Left colon (tissue), 2 donors: ENCODE measurements at places on chromosomes 3 and 15.

GRCh38 chr3:189490337-189490736, 140.9 kb upstream of the TP63 start:
- no peak for DNase-seq

- no peak for DNase-seq
Measured at GRCh38 chr3:125194849-125195601, 17.5 kb downstream of the SLC12A8 start.

GRCh38 chr3:78690766-78691165, 1077.0 kb downstream of the ROBO1 start:
- DNase-seq, result no peak

GRCh38 chr3:12489832-12490231, 5.6 kb downstream of the TSEN2 start:
- DNase-seq, result no peak

DNA sequence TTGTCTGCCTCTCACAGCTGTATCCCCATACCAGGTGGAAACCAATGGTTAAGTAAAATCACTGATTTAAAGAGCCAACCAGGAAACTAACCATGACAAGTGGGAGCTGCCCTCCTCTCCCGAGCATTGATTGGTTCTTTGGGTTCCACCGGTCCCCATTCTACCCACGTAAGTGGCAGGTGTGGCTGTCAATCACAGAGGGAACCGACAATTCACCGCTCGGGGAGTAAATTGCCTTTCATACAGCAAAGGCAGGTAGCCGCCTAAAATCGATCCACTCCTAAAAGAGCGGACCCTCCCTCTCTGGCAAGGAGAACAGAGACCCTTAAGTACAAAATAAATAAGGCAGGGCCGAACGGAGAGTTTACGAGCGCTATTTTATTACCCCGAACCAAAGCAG, 1.2 kb downstream of the ERC2 start:
- DNase-seq, result peak; percentile 81

DNA sequence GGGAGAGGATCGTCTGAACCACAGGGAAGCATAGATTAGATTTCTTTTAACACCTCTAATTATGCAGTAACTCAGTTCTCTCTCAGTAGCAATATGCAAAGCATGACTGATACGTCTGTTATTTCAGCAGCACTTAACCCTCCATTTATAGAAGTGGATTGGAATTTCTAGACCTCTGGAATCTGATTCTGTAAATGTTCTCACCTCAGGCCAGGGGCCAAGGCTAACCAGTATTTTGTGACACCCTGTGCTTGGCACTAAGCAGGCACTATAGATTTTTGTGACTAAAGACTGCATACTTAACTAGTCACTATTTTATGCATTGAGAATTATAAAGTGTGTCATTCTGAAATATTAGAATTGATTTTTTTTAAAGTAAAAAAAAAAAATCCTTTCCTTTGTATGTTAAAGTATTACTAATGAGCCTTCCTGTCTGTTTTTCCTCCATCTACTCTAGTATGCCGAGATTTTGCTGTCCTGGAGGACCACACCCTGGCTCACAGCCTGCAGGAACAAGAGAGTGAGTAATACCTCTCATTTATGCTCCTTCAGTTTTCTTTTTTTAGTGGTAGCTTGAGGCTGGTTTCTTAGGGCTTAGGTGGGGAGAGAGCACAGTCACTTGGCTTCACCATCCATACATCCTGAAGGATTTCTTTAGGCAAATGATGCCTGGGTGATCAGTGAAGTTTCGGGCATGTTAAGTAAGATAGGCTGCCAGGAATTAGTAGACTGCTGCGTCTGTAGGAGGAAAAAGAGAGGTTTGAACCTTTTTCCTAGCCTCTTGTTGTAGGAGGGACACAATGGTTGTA, 26.5 kb upstream of the UTS2B start:
- no peak for DNase-seq

- DNase-seq, result no peak
Measured at GRCh38 chr3:71393745-71394144, 189.8 kb downstream of the FOXP1 start.

DNA sequence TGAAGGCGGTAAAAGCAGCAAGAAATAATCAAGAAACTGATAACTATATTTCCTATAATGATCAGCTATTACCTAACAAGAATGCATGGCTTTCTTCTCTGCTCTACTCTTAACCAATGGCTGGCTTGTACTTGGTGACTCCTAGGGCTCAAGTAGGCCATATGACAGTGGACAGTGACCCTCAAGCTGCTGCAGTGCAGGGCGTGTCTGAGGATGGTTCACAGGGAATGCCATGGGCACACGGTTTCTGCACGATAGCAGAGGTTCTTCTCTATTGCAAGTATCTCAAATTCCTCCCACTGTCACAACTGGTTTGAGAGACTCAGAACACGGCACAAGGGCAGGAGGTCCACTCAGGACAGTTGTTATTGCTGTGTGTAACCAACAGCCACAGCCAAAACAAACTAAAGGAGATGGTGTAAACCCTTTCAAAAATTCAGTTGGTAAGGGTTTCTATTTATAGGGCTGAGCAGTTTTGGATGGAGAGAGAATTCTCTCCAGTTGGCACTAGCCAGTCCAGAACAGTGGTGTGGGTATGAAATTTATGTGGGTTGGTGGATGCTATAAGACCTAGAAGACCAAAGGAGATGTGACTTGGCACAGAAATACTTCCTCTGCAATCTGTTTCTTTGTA, 103.2 kb upstream of the ST8SIA2 start:
- DNase-seq, result no peak

DNA sequence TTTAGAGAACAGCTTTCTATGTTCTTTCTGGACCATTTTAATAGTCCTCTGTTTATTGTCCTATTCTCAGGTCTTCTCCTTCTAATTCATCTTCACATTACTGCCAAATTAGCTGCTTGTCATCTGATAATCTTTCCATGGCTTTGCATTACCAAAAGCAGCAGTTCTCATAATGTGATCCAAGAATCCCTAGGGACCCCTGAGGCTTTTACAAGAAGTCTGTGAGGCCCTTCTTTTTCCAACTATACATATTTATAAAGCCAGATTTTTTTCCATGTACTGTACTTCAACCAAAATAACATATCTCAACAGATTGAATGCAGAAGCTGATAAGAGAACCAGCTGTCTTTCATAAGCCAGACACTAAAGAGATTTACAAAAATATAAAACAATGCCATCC, 162.5 kb upstream of the BFSP2 start:
- DNase-seq, result no peak

DNA sequence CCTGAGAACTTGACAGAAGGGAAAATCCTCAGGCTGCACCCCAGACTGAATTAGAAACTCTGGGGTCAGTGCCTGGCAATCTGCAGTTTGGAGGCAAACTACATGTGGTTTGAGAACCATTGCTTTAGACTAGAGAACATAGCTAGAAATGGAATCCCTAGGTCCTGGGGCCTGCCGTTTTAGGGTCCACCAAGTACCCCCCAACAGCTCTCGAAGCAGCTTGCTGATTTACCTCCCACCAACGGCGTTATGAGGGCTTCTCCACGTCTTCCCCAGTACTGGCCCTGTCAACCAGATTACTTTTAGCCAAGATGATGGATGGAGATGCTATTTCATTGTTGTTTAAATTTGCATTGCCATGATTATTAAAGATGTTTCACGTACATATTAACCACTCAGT, 272.5 kb downstream of the XXYLT1 start:
- no peak for DNase-seq

GRCh38 chr15:82139823-82140268, 94.0 kb upstream of the MEX3B start:
- DNase-seq, result no peak
